ENCODE measurements at places on chromosomes 11 and 22. TPM values are rescaled to one million over a fixed set of nuclear protein-coding genes. Genes with fewer than 3 reads are reported as not detected.

- no peak for DNase-seq
- H3K36me3 ChIP-seq = no peaks in the 10 kb centered on the region
- H3K27me3 ChIP-seq = peaks cover 49% of the 10 kb centered on the region
- H3K27ac ChIP-seq = no peak overlapping the region
Measured at GRCh38 chr11:130452176-130452575, 3.7 kb downstream of the ADAMTS15 start.

- H3K4me3 ChIP-seq = no peak overlapping the region
- no peak overlapping the region for H3K27ac ChIP-seq
- DNase-seq = no peak
- no peaks in the 10 kb centered on the region for H3K27me3 ChIP-seq
Measured at GRCh38 chr11:120912504-120912903, 111.4 kb upstream of the TBCEL start.

- peak overlapping the region; percentile 81 for H3K4me3 ChIP-seq
- H3K27ac ChIP-seq = no peak overlapping the region
- H3K4me1 ChIP-seq = peaks cover 7% of the 10 kb centered on the region
Measured at GRCh38 chr22:45006964-45007390, 2.8 kb downstream of the PHF21B start.

GRCh38 chr11:19644316-19644715 is 68.3 kb upstream of the NAV2 start:
- H3K36me3 ChIP-seq = no peaks in the 10 kb centered on the region
- H3K27me3 ChIP-seq = no peaks in the 10 kb centered on the region
- H3K4me3 ChIP-seq = no peak overlapping the region
- DNase-seq = no peak
- H3K27ac ChIP-seq = no peak overlapping the region

DNA sequence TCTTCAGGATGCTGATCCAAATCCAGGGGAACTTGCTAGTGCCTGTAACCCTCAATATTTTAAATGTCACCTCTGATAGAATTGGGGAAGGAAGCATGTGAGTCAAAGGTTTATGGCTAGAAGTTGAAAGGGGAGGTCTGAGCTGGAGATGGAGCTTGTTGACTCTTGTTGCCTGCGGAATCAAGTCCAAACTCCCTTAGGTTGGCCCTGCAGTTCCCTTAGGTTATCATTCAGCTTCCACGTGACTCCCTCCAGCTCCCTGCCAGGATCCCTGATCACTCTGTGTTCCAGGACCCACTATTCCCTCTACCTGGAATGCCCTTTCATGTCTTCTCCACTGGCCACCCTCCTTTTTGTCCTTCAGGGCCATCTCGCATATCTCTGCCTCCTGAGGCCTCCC is 26.2 kb upstream of the LIPT2 start:
- H3K27ac ChIP-seq = no peak overlapping the region
- H3K4me1 ChIP-seq = no peaks in the 10 kb centered on the region
- no peaks in the 10 kb centered on the region for H3K36me3 ChIP-seq
- H3K27me3 ChIP-seq = no peaks in the 10 kb centered on the region
- H3K4me3 ChIP-seq = no peak overlapping the region
- no peak for DNase-seq

DNA sequence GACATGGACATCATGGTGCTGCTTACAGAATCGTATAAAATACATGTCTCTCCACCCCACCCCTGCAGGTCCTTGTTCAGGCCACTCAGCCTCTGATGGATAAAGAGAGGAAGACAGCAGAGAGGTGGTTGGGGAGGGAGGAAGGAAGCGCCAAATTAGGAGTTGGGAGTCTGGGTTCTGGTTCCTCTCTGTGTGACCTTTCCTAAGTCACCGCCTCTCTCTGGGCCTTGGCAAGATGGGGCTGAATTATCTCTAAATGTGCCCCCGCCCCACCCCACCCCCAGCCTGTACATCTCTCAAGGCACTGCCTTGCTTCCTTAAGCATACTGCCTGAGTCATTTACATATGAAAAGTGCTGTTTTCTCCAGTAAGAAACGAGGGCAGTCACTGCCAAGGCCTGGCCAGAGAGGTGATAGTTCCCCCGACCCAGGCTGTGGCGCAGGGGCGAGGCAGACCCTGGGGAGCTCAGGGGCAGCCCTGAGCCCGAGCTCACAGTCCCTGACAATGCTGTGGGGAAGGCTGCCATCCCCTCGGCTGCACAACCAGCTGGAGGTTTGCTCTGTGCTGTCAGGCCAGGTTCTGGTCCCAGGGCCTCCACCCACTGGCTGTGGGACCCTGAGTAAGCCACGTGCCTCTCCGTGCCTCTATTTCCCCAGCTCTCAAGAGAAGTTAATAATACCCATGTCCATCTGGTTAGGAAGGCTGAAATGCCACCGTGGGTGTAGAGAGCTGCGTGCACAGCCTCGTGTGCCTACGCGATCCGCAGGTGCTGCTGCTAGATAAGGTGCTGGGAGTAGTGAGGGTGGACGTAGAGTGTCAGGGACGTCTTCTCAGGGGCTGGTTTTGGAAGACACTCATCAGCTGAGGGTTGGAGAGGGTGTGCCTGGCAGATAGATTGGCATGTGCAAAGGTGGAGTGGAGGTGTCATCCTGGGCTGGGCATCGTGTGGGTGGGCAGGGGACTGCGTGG is 55.3 kb downstream of the CACNA1I start:
- no peak overlapping the region for H3K4me3 ChIP-seq
- DNase-seq = no peak
- no peak overlapping the region for H3K27ac ChIP-seq
- no peaks in the 10 kb centered on the region for H3K36me3 ChIP-seq

DNA sequence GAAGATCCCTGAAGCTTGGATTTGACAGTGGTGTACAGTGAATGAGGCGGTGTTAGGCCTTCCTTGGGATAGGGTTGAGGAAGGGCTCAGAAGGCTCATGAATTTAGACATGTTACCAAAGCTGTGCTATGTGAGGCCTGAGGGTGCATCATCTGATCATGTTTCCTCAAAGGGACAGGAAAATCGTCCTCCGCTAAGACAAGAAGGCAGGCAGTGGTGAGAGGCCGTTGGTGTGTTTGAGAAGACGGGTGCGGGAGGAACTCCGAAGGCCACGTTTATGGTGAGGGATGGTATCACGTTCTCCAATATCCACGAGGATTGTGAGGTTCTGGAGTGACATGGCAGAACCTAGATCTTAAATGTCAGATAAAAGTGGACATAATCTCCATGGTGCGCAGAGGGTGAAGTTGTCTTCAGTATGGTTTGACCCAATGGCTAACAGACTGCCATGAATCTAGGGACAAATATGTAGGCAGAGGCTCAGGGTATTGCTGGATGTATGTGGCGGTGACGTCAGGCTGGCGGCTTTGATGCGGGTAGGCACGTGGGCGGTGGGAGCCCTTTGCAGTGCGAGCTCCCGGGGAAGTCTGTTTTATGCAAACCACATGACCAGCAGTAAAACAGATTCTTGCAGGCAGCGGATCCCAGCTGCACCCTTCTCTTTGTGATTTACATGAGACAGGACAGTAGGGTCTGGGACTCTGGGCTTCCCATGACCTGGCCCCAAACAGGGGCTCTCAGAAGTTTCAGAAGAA is 242.3 kb upstream of the B3GAT1 start:
- H3K4me3 ChIP-seq = no peak overlapping the region
- no peaks in the 10 kb centered on the region for H3K4me1 ChIP-seq
- no peaks in the 10 kb centered on the region for H3K36me3 ChIP-seq
- H3K27me3 ChIP-seq = no peaks in the 10 kb centered on the region
- no peak overlapping the region for H3K27ac ChIP-seq

DNA sequence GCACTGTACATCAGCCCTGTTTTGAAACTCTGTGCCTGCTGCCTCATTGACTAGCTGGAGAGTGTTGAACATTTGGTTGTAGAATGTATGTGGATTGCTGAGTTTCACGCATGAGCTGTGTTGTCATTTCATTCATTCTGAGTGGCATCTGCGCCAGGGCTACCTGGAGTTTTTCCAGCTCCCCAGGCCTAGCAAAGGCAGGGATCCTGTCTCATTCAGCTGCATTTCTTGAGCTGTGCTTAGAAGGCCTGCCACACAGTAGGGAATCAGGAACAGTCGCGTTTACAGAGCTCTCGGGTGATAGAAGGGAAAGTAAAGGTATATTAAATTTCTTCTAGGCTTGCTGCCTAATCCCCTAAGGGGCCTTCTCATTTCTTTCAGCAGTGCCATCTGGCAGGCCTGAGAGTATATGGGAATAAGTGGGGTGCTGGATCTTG is 44.3 kb downstream of the PTPRJ start:
- H3K36me3 ChIP-seq = no peaks in the 10 kb centered on the region
- no peak overlapping the region for H3K4me3 ChIP-seq
- no peaks in the 10 kb centered on the region for H3K27me3 ChIP-seq
- no peak overlapping the region for H3K27ac ChIP-seq

GRCh38 chr11:130115218-130115617 is 44.4 kb upstream of the ST14 start:
- H3K4me1 ChIP-seq = no peaks in the 10 kb centered on the region
- no peaks in the 10 kb centered on the region for H3K27me3 ChIP-seq
- H3K36me3 ChIP-seq = peaks cover 7% of the 10 kb centered on the region
- H3K4me3 ChIP-seq = no peak overlapping the region
- DNase-seq = no peak

DDI1 gene
- not detected for total RNA-seq

APOBEC3G gene
- 2.0 TPM for total RNA-seq

CCDC87 gene
- 1.1 TPM for total RNA-seq

MED15 gene
- total RNA-seq = 57.1 TPM
